ENCODE measurements at places on chromosomes 6 and 20.

- DNase-seq, result no peak
These were observed 43.1 kb upstream of the BEND6 start for GRCh38 chr6:56911847-56912246.

- DNase-seq, result no peak
These were observed 22.6 kb upstream of the ULBP3 start for GRCh38 chr6:150091476-150091875.

GRCh38 chr6:133099573-133099972, 141.6 kb upstream of the EYA4 start:
- peak; percentile 18 for DNase-seq

GRCh38 chr20:9506964-9507369, 7.4 kb upstream of the LAMP5 start:
- no peak for DNase-seq

GRCh38 chr6:33716379-33716778, 4.9 kb upstream of the UQCC2 start:
- peak; percentile 92 for DNase-seq

- no peak for DNase-seq
These were observed 1.0 kb upstream of the KIF13A start for GRCh38 chr6:17988422-17988944.

DNA sequence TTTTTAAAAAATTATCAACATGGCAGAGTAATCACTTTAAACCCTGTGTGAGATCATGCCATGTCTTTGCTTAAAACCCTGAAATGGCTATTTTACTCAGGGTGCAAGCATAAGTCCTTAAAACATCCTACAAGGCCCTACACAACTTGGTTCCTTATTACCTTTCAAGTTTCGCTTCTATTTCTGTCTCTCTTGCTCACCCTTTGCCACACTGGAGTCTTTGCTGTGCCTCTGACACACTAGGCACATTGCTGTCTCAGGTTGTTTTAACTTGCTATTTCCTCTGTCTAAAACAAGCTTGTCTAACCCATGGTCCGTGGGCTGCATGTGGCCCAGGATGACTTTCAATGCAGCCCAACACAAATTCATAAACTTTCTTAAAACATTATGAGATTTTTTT, 55.6 kb downstream of the KIAA0408 start:
- no peak for DNase-seq

DNA sequence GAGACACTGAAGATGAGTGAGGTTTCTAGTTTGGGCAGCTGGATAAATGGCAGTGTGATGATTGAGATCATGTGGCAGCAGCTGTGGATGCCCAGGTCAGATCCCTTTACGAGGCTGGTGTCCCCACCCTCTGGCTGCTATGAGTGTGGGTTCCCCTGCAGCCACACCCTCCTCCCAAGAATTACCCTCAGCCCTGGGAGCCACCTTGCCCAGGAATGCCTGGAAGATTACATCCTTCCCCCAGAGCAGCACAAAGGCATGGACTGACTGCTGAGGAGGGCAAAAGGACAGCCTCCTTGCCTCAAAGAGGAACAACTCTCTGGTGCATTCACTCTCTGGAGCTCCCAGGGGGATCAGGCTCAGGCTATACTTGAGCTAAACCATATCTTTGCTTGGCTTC, 15.0 kb upstream of the PKHD1 start:
- peak; percentile 20 for DNase-seq

GRCh38 chr6:56491606-56492328, 150.9 kb downstream of the DST start:
- DNase-seq, result no peak

DNA sequence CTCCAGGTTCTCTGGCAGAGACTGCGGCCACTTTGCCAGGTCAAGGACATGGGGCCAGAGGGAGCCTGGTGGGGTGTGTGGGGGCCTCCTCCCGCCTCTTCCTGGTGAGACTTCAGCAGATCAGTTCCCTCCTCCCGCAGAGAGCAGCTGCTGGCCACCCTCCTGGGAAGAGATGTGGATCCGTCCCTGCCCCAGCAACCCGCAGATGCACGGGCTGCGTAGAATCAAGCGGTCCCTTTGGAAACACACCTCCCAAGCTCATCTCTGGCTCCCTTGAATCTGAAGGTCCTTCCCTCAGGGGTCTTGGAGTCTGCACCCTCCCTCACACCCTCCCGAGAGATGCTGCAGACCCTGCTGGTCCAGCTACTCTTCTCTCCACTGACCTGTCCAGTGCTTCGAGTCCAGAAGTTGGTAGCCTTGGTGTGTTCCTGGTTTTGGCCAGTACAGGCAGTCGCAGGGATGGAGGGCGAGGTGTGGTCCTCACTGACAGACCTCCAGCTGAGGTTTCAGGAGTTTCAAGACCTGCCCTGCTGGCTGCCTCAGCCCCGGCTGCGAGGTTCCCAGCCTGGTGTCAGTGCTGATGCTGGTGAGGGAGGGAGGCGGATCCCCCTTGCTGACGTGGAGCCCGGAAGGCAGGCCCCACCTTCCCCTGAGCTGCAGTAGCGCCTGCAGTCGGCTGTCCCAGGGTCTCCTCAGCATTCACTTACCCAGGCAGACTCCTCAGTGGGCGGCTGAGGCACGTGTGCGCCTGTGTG, at the start of gene NPBWR2:
TSS of gene NPBWR2 (minus strand) at position 585 of the 755 bp plus-strand sequence. CDS start 734 bp downstream, outside the sequence.
- DNase-seq, result no peak

DNA sequence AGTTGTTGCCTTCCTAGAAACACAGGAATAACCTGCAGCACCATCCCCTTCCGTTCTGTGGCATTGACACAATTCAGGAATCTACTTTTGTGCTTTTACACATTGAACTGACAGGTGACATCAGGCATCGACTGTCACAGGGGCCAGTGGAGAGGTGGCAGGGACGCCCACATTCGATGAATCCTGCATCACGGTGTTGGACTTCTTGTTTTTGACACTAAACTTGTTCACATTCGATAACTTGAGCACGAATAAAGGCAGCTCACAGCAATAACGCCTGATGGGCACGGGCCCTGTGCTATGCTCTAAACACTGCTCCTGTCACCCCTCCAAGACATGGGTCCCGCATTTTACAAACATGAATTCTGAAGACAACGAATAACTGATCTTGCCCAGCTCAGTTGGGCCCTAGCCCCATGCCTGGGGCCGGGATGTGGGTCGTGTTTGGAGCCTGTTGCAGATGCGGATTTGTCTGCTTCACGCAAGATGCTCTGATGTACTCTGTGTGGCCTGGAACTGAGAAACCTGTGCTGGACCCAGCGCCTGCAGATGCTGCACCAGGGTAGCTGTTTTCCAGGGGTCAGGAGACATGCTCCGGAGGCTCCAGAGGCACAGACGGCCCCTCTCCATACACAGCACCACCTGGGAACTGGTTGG, 75.7 kb downstream of the TTLL2 start:
- no peak for DNase-seq

DNA sequence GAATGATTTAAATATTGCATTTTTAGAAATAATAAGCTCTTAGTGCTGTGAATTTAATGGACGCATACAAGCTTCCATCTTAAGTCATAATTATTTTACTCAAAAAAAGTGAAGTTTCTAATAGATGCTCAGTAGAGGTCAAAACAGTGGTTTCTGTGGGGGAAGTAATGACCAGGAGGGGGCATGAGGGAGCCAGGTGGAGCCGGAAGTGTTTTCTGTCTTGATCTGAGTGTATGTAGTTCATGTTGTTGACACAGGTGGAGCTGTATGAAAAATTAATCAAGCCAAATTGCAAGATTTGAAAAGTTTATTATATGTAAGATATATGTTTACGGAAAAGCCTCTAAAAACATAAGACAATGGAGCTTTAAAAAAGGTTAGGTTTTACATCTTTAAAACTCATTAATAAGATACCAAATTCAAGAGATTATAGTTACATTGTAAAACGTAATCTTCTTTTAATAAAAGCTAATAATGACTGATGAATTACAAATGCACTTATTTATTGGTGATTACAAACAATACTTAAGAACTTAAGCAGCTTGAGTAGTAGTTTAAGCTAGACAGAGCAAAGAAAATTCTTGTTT, 68.0 kb downstream of the PLAGL1 start:
- DNase-seq, result peak; percentile 64

- DNase-seq, result no peak
These were observed 7.5 kb downstream of the TRIM39 start for GRCh38 chr6:30334075-30334783.

- no peak for DNase-seq
These were observed 15.8 kb downstream of the MAN1A1 start for GRCh38 chr6:119333707-119334295.

- DNase-seq, result no peak
These were observed 303.9 kb upstream of the DEFB112 start for GRCh38 chr6:50353603-50354002.

- DNase-seq, result no peak
These were observed 35.2 kb upstream of the MLN start for GRCh38 chr6:33838983-33839382.

GRCh38 chr6:83359638-83360037, 71.2 kb downstream of the ME1 start:
- DNase-seq, result no peak

GRCh38 chr6:107488875-107489635, 862 bp upstream of the SOBP start:
- peak; percentile 23 for DNase-seq

DNA sequence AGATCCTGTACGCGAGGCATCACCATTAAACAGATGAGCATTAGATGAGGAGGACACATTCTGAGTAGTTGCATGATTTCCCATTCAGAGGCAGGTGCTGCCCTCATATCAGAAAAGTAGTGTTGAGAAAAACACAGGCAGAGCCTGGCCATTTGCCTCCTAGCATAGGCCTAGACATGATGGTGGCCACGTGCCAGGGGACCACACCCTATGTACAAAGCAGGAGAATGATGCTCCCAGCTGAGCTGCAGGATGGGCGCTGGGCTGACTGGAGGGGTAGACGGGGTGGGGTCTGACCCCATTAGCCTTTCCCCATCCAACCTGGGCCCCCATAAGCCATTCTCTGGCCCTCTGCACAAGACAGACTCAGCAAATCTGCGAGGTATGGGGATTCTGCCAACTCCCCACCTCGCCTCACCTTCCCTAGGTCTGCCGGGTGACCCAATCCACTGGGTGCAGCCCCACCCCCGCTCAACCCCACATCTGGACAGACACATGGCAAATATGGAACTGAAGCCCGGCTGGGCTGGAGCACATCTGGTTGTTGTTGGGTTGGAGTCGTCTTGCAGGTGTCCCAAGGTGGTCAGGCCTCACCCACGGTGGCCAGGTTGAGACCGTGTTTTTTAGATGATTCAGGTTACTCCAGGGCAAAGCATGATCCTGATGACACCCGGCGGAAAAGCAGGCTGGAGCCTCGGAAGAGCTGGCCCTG, 13.9 kb downstream of the PI16 start:
- no peak for DNase-seq

DNA sequence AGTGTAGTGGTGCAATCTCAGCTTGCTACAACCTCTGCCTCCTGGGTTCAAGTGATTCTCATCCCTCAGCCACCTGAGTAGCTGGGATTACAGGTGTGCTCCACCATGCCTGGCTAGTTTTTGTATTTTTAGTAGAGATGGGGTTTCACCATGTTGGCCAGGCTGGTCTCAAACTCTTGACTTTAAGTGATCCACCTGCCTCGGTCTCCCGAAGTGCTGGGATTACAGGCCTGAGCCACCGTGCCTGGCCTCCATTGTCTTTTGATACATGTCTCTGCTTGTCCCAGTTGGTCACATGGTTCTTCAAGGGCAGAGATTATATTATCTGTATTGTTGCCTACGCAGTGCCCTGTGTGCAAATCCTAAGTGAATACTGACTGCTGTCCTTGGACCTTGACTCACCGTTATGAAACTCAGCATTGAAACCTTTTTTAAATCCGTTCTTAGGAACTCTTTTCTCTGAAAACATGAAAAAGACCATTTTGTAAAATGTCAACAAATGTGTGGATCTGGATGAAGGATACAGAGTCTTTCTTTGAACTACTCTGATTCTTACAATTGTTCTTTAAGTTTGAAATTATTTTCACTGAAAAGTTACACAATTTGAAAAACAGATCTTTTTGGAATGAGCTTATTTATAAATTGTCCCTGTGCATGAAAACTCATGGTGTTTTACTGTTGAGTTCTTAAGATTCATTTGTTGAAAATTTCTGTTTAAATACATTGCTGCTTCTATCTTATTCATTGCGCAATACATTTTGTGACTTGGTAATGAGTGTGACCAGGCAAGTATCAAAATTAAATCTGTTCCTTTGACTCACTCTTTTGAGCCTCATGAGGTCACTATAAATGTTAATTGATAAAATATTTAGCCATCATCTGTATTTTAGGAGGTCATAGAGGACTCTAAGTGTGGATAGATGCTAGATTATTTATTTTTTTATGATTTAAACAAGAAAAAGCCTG, 293.5 kb downstream of the UTRN start:
- no peak for DNase-seq

DNA sequence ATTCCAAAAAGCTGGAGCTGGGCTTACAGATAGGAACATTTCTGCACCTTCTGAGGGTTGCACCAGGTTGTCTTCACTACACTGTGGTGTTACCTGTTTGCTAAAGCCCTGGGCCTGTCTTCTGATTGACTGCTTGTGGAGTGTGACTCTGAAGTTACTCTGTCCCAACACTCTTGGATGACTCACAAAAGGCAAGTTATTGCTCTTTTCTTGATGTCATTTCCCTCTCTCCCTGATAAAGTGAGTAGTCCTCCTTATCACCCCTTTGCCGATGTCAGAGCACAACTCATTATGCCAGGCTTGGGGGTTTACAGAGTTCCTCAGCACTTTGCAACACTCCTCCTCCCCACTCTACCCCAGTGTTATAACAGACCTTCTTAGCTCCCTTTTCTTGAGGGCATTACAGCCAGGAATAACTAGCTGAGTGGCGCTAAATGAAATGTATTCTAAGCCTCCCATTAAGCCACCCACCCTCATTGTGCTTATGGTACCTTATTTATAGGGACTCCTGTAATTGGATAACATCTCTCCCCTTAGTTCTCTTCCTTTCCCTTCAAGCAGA, 36.1 kb upstream of the NKX2-4 start:
- no peak for DNase-seq

GRCh38 chr6:35605600-35605999, 83.1 kb downstream of the FKBP5 start:
- no peak for DNase-seq

DNA sequence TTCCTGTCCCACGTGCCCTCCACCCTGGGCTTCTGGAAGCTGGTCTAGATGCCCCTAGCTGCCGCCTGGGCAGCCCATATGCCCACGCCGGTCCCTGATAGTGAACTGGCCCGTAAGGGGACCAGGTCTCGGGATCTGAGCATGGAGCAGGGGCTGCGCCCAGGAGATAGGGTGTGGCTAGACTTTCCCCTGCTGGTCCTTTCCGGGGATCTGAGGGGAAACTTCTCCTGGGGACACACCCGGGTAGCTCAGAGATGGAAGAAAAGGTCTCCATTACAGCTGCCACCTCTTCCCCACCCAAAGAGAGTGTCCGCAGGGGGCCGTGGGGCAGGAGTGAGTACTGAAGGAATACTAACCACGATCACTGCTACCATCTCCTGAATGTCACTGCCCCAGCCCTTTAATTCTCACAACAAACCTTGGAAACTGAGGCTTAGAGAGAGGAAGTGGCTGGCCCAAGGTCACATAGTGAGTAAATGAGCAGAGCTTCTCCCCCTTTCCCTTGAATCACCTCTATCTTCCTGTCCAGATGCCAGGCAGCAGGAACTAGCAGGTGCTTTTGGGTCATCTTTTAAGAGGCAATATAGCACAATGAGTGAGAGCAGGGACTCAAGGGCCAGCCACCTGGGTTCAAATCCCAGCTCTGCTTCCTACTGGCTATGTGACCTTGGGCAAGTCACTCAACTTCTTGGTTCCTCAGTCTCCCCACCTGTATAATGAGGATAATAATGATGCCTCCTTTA, 11.8 kb upstream of the CCN5 start:
- DNase-seq, result no peak

GRCh38 chr20:10359621-10360040, 74.4 kb downstream of the MKKS start:
- no peak for DNase-seq

GRCh38 chr6:137487181-137487868, 6.9 kb downstream of the OLIG3 start:
- DNase-seq, result no peak

All from Calu3 (cell line).